ENCODE measurements at places on chromosomes 1 and 21.

- no peak for DNase-seq
Measured at GRCh38 chr1:11520531-11521233, 41.7 kb downstream of the DISP3 start.

DNA sequence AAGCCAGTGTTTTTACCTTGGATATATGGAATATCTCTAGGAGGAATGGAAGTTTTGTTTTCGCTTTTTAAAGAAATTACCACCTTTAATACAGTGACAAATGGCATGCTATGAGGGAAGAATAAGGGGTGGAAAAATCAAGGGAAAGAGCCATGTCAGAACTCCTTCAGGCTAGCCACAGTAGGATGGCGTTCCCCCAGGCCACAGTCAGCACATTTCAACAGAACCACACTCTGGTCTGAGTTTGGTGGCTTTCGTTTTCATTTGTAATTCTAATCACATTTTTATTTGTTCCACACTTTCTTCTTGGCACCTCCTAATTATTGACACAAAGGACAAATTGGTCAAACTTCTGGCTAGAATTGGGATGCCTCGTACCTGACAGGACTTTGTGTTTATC lies 60.3 kb upstream of the RCOR3 start:
- DNase-seq, result no peak

GRCh38 chr1:66930823-66931174 lies 6.0 kb downstream of the MIER1 start:
- DNase-seq, result no peak

DNA sequence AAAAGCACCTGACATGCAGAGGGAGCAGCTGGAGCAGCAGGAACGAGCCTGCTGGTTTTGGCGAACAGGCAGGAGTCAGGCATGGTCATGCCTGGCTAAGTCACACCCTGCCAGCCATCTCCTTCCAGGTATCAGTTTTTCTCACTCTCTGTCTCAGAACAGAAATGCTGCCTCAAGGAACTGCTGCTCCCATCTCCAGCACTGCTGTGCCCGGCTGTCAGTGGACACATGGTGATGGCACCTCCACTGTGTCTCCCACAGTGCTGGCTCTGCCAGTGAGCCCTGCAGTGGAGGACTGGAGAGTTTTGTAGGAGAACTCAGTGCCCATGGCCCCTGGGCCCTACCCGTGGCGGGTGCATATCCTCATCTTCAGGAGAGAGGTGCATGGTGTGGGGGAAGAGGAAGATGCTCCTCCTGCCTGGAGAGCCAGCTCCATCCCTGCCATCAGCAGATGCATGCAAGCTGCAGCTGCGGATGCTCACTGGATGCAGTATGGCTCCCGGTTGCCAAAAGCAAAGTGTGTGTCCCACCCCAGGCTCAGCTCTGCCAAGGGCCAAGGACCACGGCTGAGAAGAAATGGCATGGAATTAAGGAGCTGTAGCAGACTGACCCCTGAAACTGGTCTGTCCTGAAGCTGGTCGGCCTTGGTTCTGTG lies 114.7 kb downstream of the GRIK3 start:
- no peak for DNase-seq

- DNase-seq, result no peak
Measured at GRCh38 chr1:22677931-22678896, 25.2 kb downstream of the C1QB start.

DNA sequence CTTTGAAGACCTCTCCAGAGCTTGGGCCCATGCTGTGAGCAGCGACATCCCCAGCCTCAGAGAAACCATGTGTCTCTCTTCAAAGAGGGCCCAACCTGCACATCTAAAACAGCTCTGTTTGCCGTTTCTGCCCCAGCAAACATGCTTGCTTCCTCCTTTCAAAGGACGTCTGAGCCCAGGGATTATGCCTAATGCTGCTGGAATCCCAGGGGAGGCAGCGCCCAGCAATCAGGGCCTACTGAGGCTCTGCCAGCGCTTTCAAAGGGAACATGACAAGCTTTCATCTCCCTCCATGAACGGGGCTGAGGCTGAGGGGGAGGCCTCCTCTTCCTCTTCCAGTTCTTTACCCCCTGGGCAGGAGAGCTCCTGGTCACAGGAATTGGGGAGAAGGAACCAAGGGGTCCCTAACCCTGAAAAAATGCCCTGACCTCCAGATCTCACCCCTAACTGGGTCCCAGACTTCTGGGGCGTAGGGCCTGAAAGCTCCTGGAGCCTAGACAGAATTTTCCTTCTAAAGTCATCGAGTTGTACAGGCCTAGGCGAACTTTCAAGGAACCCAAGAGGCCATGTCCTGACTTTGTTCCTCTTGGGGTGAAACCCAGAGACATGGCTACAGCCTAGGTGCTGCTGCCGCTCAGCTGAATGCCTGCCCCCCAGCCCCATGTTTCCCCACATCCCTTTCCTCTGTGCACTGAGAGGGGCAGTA lies 13.4 kb upstream of the ASCL5 start:
- DNase-seq, result no peak

DNA sequence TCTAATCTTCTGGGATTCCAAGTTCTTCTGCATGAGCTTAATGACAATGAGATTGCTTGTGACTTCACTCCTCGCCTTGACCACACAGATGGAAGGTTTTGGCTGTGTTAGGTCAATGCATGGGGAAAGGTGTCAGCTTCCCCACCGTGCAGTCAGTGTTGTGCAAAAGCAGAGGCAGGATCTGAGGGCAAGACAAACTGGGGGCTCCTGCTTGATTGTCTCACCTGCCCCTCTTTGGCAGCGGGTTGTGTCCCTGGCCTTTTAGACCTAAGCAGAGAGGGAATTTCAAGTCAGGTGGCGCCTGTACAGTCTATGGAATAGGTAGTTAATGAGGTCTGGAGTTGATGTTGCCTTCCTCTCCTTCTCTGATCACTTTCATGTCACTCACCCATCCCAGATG lies 150.1 kb downstream of the CNIH3 start:
- no peak for DNase-seq

DNA sequence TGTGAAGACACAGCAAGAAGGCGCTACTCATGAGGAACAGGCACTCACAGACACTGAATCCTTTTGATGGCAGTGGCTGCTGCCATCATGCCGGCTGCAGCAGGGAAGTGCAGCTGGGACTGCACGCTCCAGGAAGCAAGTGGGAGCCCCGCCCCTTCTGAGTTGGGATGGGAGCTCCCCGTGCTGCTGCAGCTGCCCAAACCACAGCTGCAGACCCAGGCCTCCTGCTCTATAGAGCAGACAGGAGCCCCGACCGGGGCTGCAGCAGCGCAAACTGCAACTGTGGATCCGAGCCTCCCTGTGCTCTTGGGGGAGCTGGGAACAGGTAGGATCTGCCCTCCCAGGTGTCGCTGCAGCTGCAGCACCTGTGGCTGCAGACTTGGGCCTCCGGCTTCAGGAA lies 65.2 kb upstream of the MARK1 start:
- peak; percentile 58 for DNase-seq

DNA sequence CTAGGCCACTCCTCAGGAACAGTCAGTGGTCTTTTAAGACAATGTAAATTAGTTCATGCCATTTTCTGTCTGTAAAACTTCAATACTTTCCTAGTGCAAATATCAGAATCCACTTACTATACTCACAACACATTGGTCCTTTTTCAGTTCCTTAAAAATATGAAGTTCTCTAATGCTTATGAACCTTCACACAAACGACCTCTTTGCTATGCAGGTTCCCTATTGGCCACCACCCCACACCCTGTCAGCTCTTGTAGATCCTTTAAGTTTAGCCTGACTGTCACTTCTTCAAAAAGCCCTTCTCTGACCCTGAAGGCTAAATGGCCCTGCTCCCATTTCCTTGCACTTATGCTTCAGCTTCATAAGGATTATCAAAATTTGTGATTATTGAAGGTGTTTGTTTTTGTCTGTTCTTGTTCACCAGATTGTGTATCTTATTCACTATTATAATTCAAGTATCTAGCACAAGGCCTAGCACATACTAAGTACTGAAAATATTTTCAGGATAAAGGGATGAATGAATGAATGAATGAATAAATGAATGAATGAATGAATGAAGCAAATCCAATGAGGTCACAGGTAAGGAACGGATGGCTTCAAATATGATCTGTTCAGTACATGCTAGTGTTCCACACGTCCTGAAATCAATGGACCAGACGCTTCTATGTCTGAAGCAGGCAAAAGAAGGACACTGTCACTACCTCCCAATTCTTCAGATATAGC lies 373.9 kb downstream of the VAV3 start:
- DNase-seq, result no peak

GRCh38 chr1:199242601-199243000 lies 603.8 kb downstream of the PTPRC start:
- DNase-seq, result no peak

- DNase-seq, result no peak
Measured at GRCh38 chr1:242059976-242060375, 61.1 kb upstream of the MAP1LC3C start.

DNA sequence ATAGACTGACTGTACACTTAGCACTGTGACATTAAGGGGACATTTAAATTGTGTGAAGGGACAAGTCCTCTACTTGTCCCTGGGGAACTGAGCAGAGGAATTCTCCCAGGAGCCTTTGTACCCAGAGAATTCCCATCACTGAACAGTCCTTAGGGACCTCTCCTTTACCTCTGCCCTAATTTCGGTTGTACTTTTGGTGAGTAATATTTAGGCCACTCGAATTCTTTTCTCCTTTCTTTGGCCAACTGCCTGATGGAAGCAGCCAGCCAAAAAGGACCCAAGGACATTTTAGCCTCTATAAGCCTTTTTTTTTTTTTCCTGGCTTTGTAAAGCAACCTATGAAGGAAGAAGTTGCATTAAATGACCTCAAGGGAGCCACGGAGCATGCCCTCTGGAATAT lies 71.5 kb downstream of the NR5A2 start:
- no peak for DNase-seq

- no peak for DNase-seq
Measured at GRCh38 chr1:2103901-2104590, 53.8 kb downstream of the PRKCZ start.

- no peak for DNase-seq
Measured at GRCh38 chr1:199792874-199793273, 234.6 kb upstream of the NR5A2 start.

GRCh38 chr1:76238094-76238628 lies 163.6 kb downstream of the ST6GALNAC3 start:
- DNase-seq, result no peak
